Stimulated activated CD4-positive, alpha-beta T cell treated with anti-CD3 and anti-CD28 coated beads, Interleukin-15, amount 100 ng/mL, for 48 hours (primary cell): ENCODE measurements at places on chromosomes 5 and 9.

GRCh38 chr9:81833563-81834345 is 94.5 kb upstream of the SPATA31D4 start:
- no peak for DNase-seq

DNA sequence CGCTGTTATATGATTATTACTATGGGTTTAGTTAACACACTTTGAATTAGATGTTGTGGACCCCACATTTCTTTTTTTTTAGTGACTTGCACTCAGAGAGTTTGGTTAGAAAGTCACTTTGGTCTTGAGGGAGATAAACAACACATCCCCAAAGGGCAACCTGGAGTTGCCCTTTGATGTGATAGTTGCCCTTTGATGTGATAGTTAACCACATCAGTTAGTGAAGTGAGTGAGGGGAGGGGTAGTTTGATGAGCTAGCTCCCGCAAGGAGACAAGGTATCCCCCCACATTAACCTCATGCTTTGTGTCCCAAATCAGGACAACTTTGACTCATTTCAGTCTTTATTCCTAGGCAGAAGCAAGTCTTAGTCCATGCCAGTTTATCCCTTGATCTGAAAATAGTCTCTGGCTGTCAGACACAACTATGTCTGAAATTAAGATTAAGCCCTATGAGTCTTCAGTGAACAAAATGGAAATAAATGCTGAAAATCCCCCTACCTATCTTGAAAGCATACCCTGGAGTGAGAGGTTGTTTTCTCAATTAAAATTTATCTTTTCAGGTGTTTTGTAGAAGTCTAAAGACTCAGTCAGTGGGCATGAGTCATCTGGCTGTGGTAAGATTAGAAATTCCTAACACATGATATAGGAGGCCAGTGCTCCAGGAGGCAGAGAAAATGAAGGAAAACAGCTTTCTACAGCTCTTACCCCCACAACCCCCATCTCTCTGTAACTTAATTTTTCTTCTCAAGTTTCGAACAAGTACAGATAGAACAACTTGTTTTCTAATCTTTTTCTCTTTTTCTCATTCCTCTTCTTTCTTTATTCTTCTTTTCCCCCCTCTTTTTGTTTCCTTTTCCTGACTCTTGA is 208.9 kb upstream of the DMRTA1 start:
- DNase-seq: no peak

- no peak for DNase-seq
These were observed 78.5 kb downstream of the C9orf152 start for GRCh38 chr9:110129425-110129824.

DNA sequence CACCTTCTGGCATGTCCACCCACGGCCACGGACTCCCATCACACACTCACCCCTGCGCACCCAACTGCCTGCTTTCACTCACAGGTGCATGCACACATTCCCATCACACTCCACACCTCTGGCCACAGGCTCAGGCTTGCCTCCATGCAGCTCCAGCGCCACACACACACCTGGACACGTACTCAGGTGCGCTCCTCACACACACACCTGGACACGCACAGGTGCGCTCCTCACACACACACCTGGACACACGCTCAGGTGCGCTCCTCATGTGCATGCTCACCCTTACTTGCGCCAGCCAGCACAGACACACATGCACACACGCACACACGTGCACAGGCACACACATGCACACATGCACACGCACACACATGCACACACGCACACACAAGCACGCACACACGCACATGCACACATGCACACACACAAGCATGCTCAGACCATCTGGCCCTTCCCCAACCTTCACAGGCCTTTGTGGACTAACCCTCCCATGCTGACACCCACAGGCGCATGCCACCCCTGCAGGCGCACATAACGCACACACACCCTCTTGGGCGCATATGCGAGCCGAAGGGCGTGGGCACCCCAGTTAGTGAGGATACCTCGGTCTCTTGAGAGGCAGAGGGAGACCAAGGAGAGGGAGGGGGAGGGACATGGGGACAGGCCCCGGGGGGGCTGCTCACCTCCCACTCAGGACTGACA is 8.3 kb downstream of the GRIN1 start:
- no peak for DNase-seq

- DNase-seq: no peak
These were observed 9.2 kb upstream of the FUBP3 start for GRCh38 chr9:130570208-130570607.

DNA sequence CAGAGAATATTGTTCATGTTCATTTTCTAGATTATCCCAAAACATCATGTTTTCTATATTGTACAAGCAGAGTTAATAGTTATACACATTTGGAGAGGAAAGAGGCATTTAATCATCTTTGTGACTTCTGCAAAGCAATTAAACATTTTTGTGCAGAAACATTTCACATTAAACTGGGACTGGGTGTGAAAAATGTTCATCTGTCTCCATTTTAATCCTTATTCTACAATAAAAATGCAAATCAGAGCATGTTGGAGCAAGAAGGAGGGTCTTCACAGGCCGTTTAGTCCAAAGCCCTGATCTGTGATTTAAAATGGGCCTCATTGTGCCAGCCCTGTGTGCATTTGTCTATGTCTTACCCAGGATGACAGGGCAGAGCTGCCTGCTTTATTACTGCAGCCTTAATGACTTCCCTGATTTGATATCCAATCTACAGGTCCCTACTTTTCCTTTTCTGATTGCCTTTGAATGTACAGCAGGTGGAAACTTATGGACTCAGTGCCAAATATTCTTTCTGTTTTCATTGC is 183.5 kb downstream of the CAVIN4 start:
- DNase-seq: no peak

GRCh38 chr9:129822898-129823541 is 916 bp downstream of the TOR1A start:
- DNase-seq: no peak

- DNase-seq: no peak
These were observed 51.1 kb upstream of the ORM1 start for GRCh38 chr9:114271556-114272510.

DNA sequence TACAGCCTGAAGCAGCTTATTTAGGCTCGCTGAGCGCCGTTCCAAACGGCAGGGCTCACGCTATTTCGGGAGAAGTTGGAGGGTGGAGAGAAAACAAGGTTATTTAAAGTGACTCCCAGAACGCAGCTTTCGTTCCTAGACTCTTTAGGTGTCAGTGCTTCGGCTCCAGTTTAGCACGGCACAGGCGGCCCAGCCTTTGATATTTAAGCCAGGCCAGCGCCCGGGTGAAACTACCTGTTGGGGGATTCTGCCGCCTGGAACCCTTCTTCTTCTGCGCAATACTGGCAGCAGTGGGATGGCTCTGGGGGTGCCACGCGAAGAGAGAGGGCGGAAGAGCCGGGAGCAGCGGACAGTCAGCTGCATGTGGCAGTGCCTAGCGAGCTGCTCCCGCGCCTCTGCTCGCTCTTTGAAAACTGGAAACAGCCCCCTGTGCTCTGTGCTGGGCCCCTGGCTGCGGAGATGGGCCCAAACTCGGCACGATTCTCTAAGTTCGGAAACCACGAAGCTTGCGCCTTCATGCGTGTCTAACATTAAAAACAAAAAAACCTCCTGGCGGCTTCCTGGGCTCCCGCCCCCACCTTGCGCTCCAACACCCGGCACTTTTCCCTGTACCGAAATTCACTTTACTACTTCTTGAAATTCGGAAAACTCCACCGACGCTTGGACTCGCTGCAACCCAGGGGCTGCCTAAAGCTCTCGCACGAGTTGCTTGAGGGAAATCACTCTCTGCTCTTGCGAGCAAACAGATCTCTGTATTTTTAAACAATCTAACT is 34.6 kb upstream of the NFIB start:
- DNase-seq: no peak

- DNase-seq: no peak
These were observed 570.7 kb upstream of the WWC1 start for GRCh38 chr5:167720676-167721260.

DNA sequence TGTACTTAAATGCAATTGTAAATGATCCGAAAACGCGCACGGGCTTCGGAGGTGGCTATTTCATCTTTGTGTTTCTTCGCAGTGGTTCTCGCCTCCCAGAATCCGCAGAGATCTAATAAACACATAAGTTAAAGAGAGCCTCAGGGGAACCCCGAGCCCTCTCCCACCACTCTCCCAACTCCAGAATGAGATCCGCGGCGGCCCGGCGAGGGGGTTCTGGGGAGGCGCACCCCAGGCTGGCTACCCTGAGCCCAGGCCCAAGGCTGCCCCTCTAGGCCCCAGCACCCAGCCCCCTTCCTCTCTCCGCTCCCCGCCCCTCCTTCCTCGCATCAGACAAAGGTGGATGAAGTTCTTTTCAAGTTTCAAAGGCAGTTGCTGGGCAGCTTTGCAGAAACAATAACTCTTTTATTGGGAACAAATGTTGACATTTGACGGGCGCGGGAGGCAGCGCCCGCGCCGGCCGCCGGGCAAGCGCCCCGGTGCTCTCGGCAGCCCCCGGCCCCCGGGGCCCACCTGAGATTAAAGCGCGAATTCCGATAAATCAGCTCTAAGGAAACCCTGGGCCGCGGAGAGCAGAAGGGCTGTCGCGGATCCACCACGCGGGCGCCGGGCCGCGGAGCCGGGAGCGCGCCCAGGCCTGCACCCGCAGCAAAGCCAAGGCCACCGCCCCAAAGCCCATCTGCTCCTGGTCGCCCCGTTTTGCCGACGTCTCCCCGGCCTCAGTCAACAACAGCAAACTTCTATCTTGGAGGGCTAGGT is 8.4 kb downstream of the IRX2 start:
- no peak for DNase-seq

GRCh38 chr9:13845460-13845859 is 468.5 kb downstream of the NFIB start:
- DNase-seq: no peak

- no peak for DNase-seq
These were observed 115.5 kb downstream of the PTTG1 start for GRCh38 chr5:160537116-160537515.

DNA sequence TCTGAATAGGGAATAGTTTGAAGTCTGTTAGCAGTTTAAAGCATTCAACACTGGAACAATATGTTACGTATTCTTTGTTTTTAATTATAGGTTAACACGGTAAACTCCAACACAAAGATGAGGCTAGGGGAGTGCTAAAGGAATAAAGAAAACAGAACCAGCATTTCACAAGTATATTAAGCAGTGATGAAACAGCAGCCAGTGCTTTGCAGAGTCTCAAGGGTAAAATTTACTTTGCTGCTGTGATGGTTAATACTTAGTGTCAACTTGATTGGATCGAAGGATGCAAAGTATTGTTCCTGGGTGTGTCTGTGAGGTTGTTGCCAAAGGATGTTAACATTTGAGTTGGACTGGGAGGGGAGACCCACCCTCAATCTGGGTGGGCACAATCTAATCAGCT is 30.0 kb upstream of the GSN start:
- no peak for DNase-seq

DNA sequence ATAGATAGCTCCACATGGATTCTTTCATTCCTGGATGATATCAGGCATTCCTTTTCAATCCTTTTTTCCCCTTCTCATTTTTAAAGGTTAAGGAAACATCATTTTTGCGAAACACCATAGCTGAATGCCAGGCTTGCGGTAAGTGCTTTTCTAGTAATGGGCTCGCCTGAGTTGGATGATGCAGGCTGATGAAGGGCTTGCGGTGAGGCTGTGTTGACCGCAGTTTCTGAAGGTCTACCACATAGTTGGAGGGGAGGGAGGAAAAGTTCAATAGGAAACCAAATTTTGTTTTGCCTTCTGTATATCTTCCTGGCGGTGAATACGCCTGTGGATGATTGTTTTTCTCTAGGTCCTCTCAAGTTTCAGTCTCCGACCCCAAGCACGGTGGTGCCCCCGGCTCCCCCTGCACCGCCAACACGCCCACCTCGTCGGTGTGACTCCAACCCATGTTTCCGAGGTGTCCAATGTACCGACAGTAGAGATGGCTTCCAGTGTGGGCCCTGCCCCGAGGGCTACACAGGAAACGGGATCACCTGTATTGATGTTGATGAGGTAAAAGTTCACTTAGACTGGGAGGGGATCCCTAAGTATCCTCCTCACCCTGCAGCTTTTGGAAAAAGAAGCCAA is 24.3 kb downstream of the THBS4 start:
- DNase-seq: no peak

DNA sequence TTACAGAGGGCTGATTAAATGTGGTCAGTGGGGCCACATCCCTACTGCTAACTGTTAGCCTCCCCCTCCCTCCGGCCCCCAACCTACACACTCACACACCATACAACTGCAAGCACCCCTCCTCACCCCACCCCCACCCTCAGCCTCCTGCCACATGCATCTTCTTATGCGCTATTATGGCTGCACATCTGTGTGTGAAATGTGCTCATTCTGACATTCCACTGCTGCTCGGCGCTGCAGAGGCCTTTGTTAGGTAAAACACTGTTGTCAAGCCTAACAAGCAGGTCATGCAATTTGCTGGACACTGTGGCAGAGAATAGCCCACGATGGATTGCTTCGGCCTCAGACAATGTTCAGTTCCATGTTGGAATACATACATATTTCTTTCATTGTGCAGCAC is 173.6 kb downstream of the NR2F1-AS1 start:
- no peak for DNase-seq

DNA sequence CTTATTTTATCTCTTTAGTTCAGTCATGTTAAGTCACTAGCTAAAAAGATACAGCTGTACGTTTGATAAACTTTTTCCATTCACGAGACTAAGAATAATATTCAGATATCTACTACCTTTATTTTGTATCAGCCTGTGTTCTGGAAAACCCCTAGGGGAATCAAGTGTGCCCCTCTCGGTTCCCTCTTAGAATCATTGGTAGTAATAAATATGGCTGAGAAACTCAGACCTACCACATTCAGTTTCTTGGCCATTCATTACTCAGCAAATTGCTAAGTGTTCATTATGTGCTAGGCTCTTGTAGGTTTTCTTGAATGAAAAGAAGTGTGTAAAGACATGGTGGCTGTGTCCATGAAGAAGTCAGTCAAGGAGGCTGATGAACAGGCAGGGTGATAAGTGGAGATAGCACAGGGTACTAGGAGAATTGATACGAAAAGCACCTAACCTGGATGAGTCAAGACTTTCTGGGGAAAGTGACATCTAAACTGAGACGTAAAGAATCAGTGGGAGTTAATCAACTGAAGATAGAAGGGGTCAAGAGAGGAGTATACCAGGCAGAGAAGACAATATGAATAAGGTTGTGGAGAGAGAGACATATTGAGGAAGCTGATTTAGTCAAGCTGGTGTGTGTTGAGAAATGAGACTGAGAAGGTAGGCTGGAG is 86.2 kb downstream of the CSNK1G3 start:
- DNase-seq: no peak

DNA sequence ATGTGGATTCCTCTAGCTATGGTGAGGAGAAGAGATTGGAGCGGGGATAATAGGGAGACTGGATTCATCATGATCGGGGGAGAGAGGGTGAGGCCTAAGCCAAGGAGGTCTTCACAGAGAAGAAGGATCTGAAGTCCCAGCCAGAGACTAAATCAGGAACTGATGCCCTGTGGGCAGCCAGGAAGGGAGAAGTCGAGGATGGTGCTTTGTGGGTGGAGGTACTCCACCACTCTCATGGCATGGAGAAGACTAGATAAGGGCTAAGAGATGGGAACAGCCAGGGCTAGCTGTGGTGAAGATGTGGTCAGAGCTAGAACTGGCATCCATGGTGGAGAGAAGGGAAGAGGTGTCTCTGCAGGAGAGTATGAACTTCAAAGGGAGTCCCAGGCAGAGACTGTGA is 3.0 kb upstream of the RGS14 start:
- no peak for DNase-seq
